ENCODE measurements at places on chromosomes 6 and 20. TPM values are rescaled to one million over a fixed set of nuclear protein-coding genes. Genes with fewer than 3 reads are reported as not detected.

AFDN gene
- 113 TPM for total RNA-seq

MMP24 gene
- total RNA-seq, result 8.7 TPM

SIRPG gene
- not detected for total RNA-seq

GTF2H4 gene
- 25.8 TPM for total RNA-seq

ROS1 gene
- total RNA-seq, result not detected

PDE7B gene
- total RNA-seq, result 0.60 TPM

SLC13A3 gene
- total RNA-seq, result 2.5 TPM

CAGE1 gene
- 0.09 TPM for total RNA-seq

MTFR2 gene
- 1.3 TPM for total RNA-seq

TASP1 gene
- 9.3 TPM for total RNA-seq

ATAT1 gene
- 11.2 TPM for total RNA-seq

Measured in cardiac muscle cell (in vitro differentiated cells and primary cell).